ENCODE measurements at places on chromosomes 3 and 15. TPM values are rescaled to one million over a fixed set of nuclear protein-coding genes. Genes with fewer than 3 reads are reported as not detected.

DNA sequence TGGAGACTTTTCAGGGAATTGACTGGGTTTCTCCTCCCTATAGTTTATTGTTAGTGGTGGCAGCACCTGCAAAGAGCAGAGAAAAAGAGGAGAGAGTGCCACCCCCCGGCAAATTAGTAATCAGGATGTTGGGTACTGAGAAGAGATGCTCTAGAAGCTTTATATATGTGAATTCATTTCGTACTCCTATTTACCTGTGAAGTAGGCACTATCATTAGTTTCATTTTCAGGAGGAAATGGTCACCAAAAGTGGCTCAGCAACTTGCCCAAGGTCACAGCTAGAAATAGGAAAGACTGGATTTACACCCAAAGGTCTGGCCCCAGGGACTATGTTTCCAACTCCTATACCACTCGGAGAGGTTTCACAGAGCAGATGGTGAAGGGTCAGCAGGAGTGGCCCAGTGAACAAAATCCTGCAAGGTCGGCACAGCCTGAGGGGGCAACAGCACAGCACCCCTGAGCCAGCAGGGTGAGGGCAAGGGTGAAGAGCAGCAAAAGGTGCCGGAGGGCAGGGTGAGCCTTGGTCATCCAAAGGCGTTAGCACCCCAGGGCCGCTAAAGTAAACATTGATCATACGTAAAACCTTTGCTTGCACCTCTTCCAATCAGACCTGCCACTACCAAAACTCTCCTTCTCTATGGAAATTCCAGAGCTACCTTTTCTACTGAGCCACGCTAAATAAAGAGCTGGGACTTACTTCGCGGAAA lies 23.6 kb downstream of the VGLL4 start:
- DNase-seq, result no peak

- no peak for DNase-seq
Observed at GRCh38 chr15:62998262-62998890, 44.2 kb upstream of the TPM1 start.

IQCF6 gene
- polyA plus RNA-seq, result not detected

GRCh38 chr3:113097960-113098447 lies 107.2 kb downstream of the GTPBP8 start:
- peak; percentile 85 for DNase-seq

SV2B gene
- polyA plus RNA-seq, result 2.6 TPM

- DNase-seq, result no peak
Observed at GRCh38 chr15:52288051-52288942, 7.3 kb downstream of the MYO5C start.

DNA sequence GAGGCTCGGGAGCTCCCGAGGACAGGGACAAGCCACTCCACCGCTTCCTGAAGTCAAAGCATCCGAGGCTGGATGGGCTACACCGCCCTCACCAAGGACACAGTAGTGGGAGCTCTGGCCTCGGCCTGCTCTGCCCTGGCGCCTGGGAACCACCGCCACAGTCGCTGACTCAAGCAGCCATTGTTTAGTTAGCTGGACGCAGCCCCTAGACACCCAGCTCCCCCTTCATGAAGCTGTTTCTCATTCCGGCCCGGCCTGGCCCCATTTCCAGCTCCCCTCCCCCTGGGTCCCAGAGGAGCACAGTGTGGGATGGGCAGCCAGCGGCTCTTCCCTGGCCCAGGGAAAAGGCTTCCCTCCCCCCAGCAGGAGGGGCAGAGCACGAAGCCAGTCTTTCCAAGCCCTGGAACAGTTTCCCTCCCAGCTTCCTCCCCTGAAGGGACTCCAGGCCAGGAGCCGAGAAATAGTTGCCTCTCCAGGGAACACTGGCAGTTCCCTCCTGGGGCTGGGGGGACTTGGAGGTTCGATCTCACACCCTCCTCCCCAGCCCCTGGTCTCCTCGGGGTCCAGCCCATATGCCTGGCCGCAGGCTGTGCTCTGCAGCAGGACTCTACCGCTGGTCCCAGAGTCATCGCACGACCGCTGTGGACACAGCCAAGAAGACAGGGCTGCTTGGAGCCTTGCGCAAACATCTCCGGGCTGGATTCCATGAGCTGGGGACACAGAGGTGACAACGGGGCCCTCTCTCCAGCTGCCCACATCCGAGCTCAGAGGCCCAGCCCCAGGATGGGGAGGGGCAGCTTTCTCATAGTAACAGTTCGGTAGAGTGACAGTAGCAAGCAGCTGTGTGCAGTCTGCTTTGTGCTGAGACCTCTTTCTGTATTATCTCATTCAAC lies 10.0 kb downstream of the PLXND1 start:
- DNase-seq, result peak; percentile 91

DNA sequence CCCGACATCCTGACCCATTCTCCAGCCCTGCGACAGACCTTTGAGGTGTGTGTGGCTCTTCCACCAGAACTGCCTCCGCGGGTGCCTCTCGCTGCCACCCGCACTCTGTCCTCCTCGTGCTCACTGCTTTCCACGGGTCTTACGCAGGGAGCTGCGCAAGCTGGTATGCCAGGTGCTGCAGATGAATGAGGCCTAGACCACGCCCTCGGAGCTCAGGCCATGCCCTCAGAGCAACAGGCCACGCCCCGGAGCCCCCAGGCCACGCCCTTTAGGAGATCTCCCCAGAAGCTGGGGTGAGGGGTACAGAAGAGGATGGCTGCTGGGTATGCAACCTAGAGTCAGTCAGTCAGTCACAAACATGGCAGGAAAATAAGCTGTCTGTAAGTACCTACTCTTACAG lies 300.3 kb downstream of the GABRG3 start:
- no peak for DNase-seq

GRCh38 chr15:50307799-50308198 lies 42.3 kb upstream of the HDC start:
- no peak for DNase-seq

MOBP gene
- polyA plus RNA-seq, result not detected

GRCh38 chr15:91852741-91853510 lies 582 bp upstream of the SLCO3A1 start:
- DNase-seq, result peak; percentile 86

GRCh38 chr3:130392266-130392665 lies 46.8 kb downstream of the COL6A5 start:
- no peak for DNase-seq

DNA sequence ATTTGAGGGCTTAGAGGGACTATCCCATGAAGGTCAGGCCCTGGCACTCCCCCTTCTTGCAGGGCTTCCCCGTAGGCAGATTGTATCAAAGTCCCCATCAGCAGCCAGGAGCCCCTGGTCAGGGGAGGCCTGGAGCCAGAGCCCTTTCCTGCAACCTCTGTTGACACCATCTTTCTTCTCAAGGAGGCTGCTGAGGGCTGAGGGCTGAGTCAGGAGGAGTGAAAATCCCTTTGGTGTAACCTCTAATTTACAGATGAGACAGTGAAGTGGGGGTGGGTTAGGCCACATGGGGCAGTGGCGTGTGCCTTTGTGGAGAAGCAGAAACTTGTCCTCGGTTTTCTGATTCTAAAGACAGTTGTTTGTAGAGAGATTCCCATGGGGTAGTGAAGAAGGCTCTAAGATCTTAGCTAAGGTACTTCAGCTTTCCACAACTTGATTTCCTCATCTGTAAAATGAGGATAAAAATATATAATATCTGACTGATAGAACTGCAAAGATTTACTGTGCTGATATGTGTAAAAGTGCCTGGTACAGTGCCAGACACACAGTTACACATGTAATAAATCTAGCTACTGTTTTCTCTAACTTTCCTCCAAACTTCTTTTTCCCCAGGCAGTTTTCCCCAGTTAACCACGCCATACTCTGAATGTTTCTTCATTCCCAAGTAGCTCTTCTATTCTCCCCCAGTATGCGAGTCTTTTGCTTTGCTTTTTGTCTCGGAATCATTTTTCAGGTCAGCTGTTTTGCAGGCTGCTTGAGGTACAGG lies 249.4 kb upstream of the TPM1 start:
- no peak for DNase-seq

DNA sequence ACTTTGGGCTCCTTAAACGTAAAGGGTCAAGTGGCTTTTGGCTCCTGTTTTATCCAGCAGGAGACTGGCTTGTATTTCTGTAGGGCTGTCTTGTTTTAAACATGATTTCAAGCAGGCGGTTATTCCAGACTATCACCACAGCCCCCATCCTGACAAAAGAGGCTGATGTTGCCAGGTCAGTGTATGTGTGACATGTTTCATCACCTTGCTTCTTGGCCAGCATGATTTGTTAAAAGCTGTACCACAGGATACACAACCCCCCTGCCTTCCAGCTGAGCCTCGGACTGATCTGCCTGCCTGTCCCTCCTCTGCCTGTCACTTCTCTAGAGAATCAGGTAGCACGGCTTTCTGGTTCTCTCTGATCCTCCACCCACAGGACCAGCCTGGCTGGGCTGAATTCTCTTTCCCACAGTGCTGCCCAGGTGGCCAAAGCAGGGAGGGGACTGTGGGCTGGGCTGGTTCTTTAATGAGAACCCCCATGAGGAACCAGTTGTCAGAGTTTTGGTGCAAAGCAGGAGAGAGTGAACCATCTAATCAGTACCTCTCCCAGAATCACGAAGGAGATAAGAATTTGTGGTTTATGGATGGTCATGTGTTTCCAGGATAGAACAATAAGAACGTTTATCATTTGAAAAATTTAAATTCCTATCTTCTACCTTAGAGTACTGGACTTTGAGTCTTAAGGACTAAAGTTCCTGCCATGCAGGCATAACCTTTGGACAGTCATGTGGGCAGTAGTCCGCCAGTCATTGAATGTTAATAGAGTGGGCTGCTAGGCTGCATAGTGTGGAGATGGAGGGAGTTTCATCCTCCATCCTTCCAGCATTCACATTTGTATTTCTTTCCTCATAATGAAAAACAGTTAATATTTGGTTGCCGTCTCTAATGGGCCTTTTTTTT lies 8.8 kb downstream of the ABHD6 start:
- no peak for DNase-seq

GRCh38 chr3:45079715-45080114 lies 53.6 kb downstream of the CLEC3B start:
- no peak for DNase-seq

ACSBG1 gene
- 0.46 TPM for polyA plus RNA-seq

DNA sequence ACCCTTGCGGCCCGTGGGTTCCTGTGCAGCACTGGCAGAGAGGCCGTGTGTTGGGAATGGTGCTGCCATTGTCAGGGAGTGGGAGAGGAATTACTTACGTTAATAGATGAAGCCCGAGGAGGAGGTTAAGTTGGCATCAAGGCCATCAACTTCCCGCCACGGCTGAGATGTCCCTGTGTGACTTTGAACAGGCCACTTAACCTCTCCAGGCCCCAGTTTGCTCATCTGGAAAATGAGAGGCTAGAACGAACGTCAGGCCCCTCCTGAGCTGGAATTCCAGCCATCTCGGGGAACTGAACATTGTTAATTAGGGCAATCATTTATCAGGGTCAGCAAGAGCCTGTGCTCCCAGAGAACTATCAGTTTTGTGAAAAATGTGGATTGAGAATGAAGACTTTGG lies 91.4 kb upstream of the MYZAP start:
- DNase-seq, result no peak

- no peak for DNase-seq
Observed at GRCh38 chr3:61733876-61734275, 172.5 kb downstream of the PTPRG start.

- DNase-seq, result no peak
Observed at GRCh38 chr15:67144609-67145311, 79.4 kb downstream of the SMAD3 start.

ROBO2 gene
- 7.1 TPM for polyA plus RNA-seq

MORC1 gene
- not detected for polyA plus RNA-seq

- DNase-seq, result no peak
Observed at GRCh38 chr3:128326051-128326823, 140.5 kb downstream of the DNAJB8 start.

DNA sequence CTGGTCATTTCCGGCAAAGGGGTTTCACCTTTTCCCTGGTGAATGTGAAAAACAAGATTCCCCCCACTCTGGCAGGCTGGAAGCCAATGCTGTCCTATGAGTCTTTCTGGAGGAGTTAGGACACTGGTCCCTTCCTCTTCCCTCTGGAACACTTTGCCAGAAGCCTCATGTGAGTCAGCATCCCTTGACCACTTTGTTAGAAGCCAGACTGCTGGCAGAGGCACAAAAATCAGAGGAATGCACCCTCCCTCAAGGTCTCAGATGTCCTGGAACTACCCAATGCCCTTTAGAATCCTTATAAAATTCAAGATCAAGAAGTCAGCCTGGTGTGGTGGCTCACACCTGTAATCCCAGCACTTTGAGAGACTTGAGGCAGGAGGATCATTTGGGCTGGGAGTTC lies 26.6 kb downstream of the ITGB5 start:
- DNase-seq, result no peak

DNA sequence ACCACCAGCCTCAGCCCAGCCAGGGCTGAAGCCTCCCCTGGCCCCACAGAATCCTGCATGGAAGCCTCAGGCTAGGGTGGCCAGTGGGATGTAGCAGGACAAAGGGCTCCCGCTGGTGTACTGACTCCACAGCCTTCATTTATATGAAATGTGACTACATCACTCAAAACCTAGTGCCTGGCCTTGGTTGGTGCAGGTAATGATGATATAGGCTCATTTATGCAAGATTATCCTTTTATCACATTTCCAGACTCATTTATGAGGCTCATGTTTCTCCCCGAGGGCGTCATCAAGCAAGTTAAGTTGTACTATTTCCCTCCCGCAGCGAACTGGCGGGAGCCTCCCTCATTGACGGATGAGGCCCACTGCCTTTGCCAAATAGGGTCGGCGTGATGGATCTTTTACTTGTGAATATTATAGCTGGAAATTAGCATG lies 179.1 kb upstream of the SMAD3 start:
- DNase-seq, result no peak

- no peak for DNase-seq
Observed at GRCh38 chr15:100775581-100776185, 103.9 kb upstream of the ALDH1A3 start.

ANKRD63 gene
- 0.46 TPM for polyA plus RNA-seq

- DNase-seq, result no peak
Observed at GRCh38 chr3:187849016-187849654, 103.9 kb upstream of the BCL6 start.

ZBTB20 gene
- 3.0 TPM for polyA plus RNA-seq

Data from muscle of back (tissue), 13 donors.